ENCODE measurements at places on chromosomes 7 and 10. TPM values are rescaled to one million over a fixed set of nuclear protein-coding genes. Genes with fewer than 3 reads are reported as not detected.

- DNase-seq: no peak
- peak overlapping the region; percentile 56 for H3K4me3 ChIP-seq
- no peaks in the 10 kb centered on the region for H3K36me3 ChIP-seq
These were observed 644 bp downstream of the UMAD1 start for GRCh38 chr7:7641129-7641663.

- H3K4me3 ChIP-seq: no peak overlapping the region
- H3K36me3 ChIP-seq: no peaks in the 10 kb centered on the region
- H3K27ac ChIP-seq: no peak overlapping the region
These were observed 89.3 kb downstream of the MAD1L1 start for GRCh38 chr7:2143450-2143849.

- H3K4me3 ChIP-seq: no peak overlapping the region
- no peaks in the 10 kb centered on the region for H3K36me3 ChIP-seq
- H3K4me1 ChIP-seq: no peaks in the 10 kb centered on the region
- peaks cover 6% of the 10 kb centered on the region for H3K27me3 ChIP-seq
- no peak for DNase-seq
- H3K27ac ChIP-seq: no peak overlapping the region
These were observed 58.5 kb upstream of the INPP5A start for GRCh38 chr10:132479024-132479602.

GRCh38 chr10:124686707-124687376 is 57.3 kb downstream of the FAM53B start:
- no peaks in the 10 kb centered on the region for H3K27me3 ChIP-seq
- no peak overlapping the region for H3K4me3 ChIP-seq
- no peak overlapping the region for H3K27ac ChIP-seq

DNA sequence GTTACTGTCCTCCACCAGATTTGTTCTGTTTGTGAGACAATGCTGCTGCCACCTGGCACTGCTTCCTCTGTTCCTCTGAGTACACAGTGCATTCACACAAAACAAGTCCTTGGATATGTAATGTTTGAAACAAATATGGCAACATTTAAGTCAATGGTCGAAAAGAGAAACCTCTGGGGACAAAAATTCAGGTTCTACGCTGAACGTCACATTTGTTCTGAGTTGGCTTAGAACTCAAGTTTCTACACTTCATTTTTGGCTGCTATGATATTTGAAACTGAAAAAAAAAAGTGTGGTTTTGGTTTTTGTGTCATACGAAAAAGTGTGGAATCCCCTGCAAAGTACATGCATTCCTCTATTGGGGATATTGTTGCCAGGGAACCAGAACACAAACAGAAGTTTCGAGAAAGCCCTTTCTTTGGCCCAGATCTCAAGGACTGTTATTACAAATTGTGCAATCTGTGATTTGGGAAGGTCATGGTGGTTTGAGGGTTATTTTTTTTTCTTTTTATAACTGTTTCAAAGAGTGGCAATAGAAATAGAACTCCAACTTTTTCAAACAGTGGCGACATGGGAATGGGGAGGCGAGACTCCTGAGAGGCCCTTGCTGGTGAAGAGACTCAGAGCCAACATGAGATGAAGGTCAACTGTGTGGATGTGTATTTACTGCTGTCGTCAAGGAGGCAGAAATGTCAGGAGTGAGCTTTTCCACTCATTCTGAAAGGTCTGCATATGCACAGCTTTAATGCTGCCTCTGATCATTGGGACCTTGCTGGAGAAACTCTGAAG is 127.5 kb downstream of the CUBN start:
- H3K4me1 ChIP-seq: peaks cover 11% of the 10 kb centered on the region
- no peak overlapping the region for H3K4me3 ChIP-seq
- no peak overlapping the region for H3K27ac ChIP-seq
- DNase-seq: no peak

DNA sequence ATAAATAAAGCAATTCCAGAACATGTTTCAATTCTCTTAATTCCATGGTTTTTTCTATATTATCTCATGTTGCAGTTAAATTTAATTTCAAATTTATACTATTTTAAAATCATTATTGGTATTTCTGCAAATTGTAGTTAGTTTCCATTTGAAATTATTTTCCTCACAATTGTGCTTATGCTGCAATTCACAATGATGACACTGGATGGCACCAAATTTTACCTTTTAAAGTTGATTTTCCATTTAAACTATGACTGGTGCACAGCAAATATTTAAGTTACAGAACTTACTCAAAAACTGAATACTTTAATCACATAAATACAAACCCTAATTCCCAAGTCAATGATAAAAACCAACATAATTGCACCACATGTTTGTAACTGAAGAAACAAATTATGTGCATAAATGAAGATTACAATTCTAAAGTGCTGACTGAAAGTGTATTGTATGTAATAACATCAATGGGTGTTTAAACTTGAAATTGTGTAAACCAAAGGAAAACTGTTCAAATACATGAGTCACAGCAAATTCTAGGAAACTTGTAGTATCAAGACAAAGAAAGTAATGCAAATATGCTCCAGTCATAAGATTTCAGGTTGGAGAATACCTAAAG is 75.3 kb upstream of the AASS start:
- no peak for DNase-seq
- H3K27ac ChIP-seq: no peak overlapping the region
- H3K4me1 ChIP-seq: no peaks in the 10 kb centered on the region
- no peak overlapping the region for H3K4me3 ChIP-seq
- no peaks in the 10 kb centered on the region for H3K36me3 ChIP-seq
- H3K27me3 ChIP-seq: no peaks in the 10 kb centered on the region

DNA sequence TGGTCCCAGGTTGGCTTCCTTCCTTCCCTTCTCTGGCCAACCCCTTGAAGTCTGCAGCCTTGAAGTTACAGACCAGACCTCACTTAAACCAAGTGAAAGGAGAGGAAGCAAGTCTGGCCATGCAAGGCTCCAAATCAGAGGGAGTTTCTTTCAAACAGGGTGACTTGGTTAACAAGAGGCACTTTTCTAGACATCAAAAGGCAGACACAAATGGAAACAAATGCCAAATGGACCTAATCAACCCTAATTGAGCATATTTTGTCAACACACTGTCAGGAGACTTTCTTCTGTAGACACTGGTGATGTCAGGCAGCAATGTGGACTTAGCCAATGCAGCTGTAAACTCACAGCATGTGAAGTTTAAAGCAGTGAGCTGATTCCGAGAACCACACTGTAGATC is 282.7 kb upstream of the FZD8 start:
- no peaks in the 10 kb centered on the region for H3K4me1 ChIP-seq
- no peaks in the 10 kb centered on the region for H3K27me3 ChIP-seq
- no peak overlapping the region for H3K27ac ChIP-seq
- DNase-seq: no peak
- no peaks in the 10 kb centered on the region for H3K36me3 ChIP-seq

DNA sequence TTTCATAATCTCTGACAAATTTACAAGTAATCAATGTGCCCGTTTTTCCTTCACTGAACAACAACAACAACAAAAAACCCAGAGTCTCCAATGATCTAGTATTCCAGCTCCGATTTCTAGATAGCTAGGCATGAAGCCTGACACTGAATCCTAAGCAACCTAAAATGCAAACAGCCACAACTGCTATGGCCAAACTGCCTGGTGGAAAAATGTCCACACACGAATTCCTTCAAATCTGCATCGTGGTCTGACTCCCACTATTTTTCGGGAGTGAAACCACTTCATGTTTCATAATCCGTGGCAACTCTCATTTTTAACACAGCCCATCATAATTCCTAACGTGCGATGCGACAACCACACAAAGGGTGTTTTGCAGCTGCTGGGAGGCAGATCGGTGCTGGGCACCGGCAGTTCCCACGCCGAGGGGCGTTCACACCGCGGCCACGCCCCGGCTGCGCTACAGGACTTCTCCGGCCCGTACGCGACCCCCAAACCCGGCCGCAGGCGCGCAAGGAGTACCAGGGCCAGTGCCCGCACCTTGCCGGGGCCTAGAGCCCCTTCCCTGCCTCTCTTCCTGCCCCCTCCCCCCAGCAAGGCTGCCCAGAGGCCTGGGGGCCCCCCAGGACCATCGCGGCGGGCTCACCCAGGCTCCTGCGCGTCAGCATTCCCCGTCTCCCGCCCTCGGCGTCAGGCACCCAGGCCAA is 814 bp downstream of the RUFY2 start:
- H3K4me1 ChIP-seq: no peaks in the 10 kb centered on the region
- no peaks in the 10 kb centered on the region for H3K27me3 ChIP-seq
- H3K4me3 ChIP-seq: peak overlapping the region; percentile 66
- H3K36me3 ChIP-seq: no peaks in the 10 kb centered on the region
- no peak for DNase-seq

DNA sequence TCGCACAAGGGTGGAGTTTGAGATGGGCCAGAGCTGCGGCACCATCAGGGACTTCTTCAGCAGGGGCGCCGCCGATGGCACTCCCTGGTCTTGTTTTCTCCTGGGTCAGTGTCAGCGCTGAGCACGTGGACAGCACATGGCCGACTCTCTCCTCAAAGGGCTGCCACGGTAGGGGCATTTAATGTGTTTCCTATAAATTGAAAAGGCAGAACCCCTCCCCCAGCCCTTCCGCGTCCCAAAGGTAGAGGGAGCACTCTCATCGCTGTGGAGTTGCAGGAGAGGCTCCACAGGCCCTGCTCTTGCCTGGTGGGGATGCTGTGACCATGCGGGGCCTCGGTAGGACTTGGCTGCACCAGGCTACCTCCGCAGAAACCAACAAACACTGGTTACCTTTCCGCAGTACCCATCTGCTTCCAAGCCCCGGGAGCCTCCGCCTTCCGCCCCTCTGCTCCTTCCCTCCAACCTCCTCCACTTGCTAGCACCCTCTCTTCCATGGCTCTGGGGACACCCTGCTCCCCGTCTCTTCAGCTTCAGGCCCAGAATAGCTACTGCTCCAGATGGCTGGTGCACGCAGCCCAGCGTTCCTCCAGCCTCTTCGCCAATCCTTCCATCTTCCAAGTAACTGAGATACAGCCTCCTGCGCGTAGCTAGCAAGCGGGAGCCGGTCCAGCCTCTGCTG is 166.3 kb upstream of the ADCY1 start:
- no peak overlapping the region for H3K4me3 ChIP-seq
- H3K4me1 ChIP-seq: no peaks in the 10 kb centered on the region
- H3K27ac ChIP-seq: no peak overlapping the region
- H3K36me3 ChIP-seq: no peaks in the 10 kb centered on the region
- DNase-seq: no peak

DNA sequence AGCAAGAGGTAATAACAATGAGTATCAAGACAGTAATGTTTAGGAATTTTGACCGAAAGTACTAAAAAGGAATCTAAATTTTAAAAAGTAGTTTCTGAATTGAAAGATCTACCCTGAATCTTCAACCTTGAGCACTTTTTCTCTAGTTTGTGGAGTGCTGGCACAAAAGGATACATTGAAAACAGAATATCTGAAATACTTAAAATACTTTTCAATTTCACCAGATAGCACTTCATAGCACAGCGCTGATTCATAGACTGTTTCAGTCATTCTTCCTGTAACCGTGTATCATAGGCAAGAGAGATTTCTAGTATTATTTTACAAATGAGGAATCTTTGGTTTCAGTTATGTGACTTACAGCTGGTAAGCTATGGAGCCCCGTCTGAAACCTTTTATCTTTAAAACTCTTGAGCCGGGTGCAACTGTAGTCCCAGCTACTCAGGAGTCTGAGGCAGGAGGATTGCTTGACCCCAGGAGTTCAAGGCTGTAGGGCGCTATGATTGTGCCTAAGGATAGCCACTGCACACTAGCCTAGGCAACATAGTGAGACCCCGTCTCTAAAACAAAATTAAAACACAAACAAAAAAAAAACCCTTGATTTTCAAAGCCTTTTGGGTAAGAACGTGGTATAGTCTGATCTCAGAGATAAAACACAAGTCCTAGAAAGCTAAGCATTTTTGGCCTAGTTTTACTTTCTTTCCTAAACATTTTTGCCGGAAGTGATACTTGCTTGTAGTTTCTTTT is 35.1 kb downstream of the FHIP2A start:
- H3K27me3 ChIP-seq: no peaks in the 10 kb centered on the region
- H3K27ac ChIP-seq: peak overlapping the region; percentile 23
- no peak for DNase-seq
- no peak overlapping the region for H3K4me3 ChIP-seq

DNA sequence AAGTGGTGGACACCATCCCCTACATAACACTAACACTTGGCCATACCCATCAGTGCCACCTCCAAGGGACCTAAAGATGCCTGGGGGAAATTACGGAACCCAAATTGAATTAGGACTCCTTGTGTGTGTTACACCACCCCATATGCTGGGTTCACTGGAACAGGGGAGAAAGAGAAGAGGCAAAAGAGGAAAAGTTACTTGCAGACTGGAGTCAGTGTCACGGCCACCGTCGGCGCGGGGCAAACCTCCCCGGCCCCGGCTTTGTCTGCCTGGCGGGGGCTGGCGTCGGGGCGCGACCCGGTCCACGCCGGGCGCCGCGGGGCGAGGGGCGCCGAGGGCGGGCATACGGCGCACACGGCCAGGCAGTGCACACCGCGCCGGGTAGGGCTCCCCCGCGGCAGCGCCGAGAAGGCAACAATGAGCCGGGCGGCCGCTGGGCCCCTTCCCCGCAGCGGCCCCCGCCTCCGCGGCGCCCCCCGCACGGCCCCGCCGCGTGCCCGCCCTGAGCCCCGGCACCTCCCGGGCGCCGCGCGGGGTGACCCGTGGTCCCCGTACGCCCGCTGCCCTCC is 171.1 kb downstream of the FAM107B start:
- H3K4me3 ChIP-seq: peak overlapping the region; percentile 33
- no peaks in the 10 kb centered on the region for H3K27me3 ChIP-seq
- DNase-seq: no peak
- H3K36me3 ChIP-seq: no peaks in the 10 kb centered on the region
- H3K4me1 ChIP-seq: peaks cover 36% of the 10 kb centered on the region

GRCh38 chr10:119724593-119725516 is 995 bp upstream of the INPP5F start:
- H3K4me3 ChIP-seq: peak overlapping the region; percentile 64
- H3K27me3 ChIP-seq: no peaks in the 10 kb centered on the region
- no peaks in the 10 kb centered on the region for H3K36me3 ChIP-seq
- no peak for DNase-seq

- no peaks in the 10 kb centered on the region for H3K4me1 ChIP-seq
- H3K36me3 ChIP-seq: no peaks in the 10 kb centered on the region
- no peak overlapping the region for H3K27ac ChIP-seq
These were observed 136.3 kb upstream of the GNAI1 start for GRCh38 chr7:79998363-79998762.

GRCh38 chr10:74530981-74531380 is 295.4 kb upstream of the KAT6B start:
- DNase-seq: no peak
- H3K36me3 ChIP-seq: no peaks in the 10 kb centered on the region
- H3K27ac ChIP-seq: no peak overlapping the region
- H3K4me3 ChIP-seq: no peak overlapping the region

The PLXNA4 gene
- total RNA-seq: 3.7 TPM

The SLC26A3 gene
- not detected for total RNA-seq

The CDHR3 gene
- total RNA-seq: 2.5 TPM

All from adrenal gland (tissue), 19 donors.